ENCODE measurements at places on chromosomes 6 and 20. TPM values are rescaled to one million over a fixed set of nuclear protein-coding genes. Genes with fewer than 3 reads are reported as not detected.
A peak's percentile ranks its signal among the peaks of the same experiment; 100 is the strongest.

Gene MTO1
- 17.6 TPM for total RNA-seq

- peak overlapping the region; percentile 20 for H3K27ac ChIP-seq
- peak; percentile 42 for DNase-seq
- H3K4me3 ChIP-seq: no peak overlapping the region
- H3K27me3 ChIP-seq: no peaks in the 10 kb centered on the region
- H3K36me3 ChIP-seq: no peaks in the 10 kb centered on the region
Measured at GRCh38 chr6:131998255-131998982, 47.2 kb upstream of the CCN2 start.

- H3K4me1 ChIP-seq: peaks cover 11% of the 10 kb centered on the region
- peak overlapping the region; percentile 94 for H3K4me3 ChIP-seq
- H3K27me3 ChIP-seq: no peaks in the 10 kb centered on the region
- H3K36me3 ChIP-seq: no peaks in the 10 kb centered on the region
- DNase-seq: peak; percentile 33
- peak overlapping the region; percentile 99 for H3K27ac ChIP-seq
Measured at GRCh38 chr6:42783177-42783875, 1.5 kb downstream of the BICRAL start.

GRCh38 chr20:41110930-41111577 lies 26.3 kb upstream of the PLCG1 start:
- no peak for DNase-seq
- H3K27ac ChIP-seq: no peak overlapping the region
- no peaks in the 10 kb centered on the region for H3K27me3 ChIP-seq
- H3K36me3 ChIP-seq: peaks cover 46% of the 10 kb centered on the region
- H3K4me3 ChIP-seq: no peak overlapping the region

GRCh38 chr6:12258191-12258590 lies 32.0 kb upstream of the EDN1 start:
- H3K27me3 ChIP-seq: no peaks in the 10 kb centered on the region
- no peaks in the 10 kb centered on the region for H3K36me3 ChIP-seq
- no peak for DNase-seq
- H3K27ac ChIP-seq: no peak overlapping the region

DNA sequence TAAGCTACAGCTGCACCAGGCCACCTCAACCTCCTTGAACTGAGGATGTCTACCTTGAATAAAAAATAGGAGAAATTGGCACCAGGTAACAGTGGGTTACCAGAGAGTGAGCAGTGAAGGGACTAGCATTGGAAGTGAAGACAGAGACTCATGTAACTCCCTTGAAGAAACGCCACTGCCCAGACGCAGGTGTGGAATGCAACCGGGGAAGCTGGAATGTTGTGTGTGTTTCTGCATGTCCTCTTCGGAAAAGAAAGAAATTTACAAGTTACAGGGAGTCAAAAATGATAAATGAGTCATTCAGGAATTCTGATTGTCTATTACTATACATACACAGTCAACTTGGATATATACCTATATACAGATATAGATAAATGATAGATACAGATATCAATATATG lies 514.7 kb upstream of the AGPAT4 start:
- no peaks in the 10 kb centered on the region for H3K4me1 ChIP-seq
- no peak for DNase-seq
- no peak overlapping the region for H3K27ac ChIP-seq

DNA sequence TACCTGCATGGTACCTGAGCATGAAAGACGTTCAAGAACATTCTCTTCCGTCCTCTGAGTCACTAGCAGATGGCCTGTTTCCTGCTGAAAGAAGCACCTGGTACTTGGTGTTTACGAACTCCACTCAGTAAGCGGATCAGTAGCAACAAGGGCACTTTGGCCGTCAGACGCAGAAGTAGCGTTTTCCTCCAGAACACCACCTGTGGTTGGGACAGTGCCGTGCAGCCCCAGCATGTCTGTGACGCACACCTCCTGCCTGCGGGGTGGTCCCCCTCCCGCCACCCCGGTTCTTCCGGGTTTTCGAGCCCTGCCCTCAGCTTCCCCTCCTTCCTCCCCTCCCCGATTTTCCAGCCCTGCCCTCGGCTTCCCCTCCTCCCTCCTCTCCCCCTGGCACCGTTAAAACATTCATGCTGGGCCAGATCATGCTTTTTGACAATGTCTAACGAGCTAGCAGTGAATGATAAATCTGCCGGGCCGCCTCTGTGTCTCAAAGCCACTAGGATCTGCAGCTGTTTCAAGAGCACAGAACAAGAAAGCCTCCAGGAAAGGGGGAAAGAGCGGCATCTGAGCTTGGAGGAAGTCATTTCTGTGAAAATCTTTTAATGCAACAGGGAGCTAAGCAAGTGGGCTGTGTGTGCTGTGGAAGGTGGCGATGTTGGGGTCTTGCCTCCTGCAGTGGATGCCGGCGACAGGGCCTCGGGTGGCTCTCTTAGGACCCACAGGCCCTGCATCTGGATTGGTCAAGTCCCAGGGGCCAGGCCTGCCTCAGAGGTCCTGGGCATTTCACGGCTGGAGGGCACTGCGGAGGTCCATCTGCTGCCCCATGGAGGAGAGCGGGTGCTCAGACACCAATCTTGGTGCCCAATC lies 207.9 kb downstream of the ERMARD start:
- no peaks in the 10 kb centered on the region for H3K4me1 ChIP-seq
- no peaks in the 10 kb centered on the region for H3K36me3 ChIP-seq
- H3K27me3 ChIP-seq: no peaks in the 10 kb centered on the region
- no peak for DNase-seq
- H3K4me3 ChIP-seq: no peak overlapping the region

DNA sequence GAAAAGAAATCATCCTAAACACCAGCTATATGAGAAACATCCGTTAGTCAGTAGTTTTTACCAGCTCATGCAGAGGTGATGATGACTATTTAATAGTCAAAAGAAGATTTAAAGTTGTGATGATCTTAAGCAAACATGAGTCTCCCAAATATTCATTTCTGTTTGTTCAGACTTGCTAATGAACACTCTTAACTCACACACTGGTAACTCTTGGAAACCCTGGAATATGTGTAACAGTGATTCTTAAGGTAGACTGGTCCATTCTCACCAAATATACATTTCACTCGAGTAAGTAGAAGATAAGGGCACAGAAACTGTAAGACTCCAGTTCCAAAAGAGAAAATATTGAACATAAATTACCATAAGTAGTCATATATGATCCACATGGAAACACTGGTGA lies 29.1 kb downstream of the RSPO3 start:
- H3K27me3 ChIP-seq: peaks cover 30% of the 10 kb centered on the region
- H3K36me3 ChIP-seq: no peaks in the 10 kb centered on the region
- DNase-seq: no peak
- H3K4me1 ChIP-seq: peaks cover 12% of the 10 kb centered on the region
- no peak overlapping the region for H3K27ac ChIP-seq

- no peak for DNase-seq
- H3K27me3 ChIP-seq: no peaks in the 10 kb centered on the region
- no peaks in the 10 kb centered on the region for H3K36me3 ChIP-seq
- H3K4me3 ChIP-seq: no peak overlapping the region
- no peak overlapping the region for H3K27ac ChIP-seq
- H3K4me1 ChIP-seq: peaks cover 9% of the 10 kb centered on the region
Measured at GRCh38 chr6:222468-222867, 69.8 kb upstream of the DUSP22 start.

DNA sequence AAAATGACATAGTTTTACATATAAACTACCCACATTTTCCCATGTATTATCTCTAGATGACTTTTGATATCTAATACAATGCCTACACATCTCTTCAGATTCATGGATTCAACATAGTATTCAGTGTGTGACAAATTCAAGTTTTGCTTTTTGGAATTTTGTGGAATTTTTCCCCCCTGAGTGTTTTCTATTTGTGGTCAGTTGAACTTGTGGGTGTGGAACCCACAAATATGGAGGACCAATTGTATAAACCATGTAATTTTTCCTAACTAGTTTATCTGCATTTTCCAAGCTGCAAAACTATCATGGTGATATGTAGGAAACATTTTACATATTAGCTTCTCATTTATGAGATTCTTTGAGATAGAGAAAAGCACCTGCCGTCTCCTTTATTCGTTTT lies 374.3 kb upstream of the SOX4 start:
- no peaks in the 10 kb centered on the region for H3K27me3 ChIP-seq
- H3K36me3 ChIP-seq: no peaks in the 10 kb centered on the region
- H3K4me3 ChIP-seq: no peak overlapping the region
- H3K4me1 ChIP-seq: no peaks in the 10 kb centered on the region

DNA sequence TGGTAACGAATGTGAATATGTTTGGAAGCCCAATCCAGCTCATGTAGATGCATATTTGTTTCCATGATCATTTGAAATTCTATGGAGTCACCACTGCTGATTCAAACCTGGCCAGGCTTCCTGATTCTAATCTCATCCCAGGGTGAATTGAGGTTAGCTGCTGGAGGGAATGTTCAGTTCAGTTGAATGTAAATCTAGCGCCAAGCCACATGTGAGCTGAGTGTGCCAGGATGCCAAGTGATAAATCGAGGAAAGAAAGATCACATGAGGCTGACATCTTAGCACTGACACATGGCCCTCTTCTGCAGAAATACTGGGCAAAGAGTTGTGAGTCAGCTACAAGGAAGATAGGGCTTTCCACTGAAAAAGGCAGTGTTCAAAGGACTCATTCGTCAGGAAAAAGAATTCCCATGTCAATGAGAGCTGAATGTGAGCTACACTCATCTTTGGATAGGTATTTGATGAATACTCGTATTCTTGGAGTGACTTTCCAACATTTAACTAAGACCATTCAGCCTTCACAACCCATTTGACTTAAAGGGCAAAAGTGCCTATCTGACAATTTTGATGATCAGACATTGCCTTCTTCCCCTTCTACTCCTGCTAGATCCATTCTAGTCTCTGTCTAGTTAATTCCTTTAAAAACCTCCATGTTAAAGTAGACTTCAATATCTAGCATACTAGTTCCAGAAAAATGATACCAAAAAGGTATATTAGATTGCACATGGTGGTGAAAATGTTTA lies 172.1 kb downstream of the MTFR2 start:
- H3K4me3 ChIP-seq: no peak overlapping the region
- DNase-seq: peak; percentile 99
- no peaks in the 10 kb centered on the region for H3K27me3 ChIP-seq
- no peaks in the 10 kb centered on the region for H3K36me3 ChIP-seq

GRCh38 chr6:13075141-13075845 lies 253.0 kb downstream of the TBC1D7 start:
- no peak overlapping the region for H3K27ac ChIP-seq
- no peak overlapping the region for H3K4me3 ChIP-seq
- DNase-seq: no peak
- H3K4me1 ChIP-seq: no peaks in the 10 kb centered on the region

GRCh38 chr20:22511943-22512910 lies 72.1 kb downstream of the FOXA2 start:
- H3K27me3 ChIP-seq: no peaks in the 10 kb centered on the region
- H3K27ac ChIP-seq: no peak overlapping the region
- no peaks in the 10 kb centered on the region for H3K36me3 ChIP-seq
- H3K4me1 ChIP-seq: no peaks in the 10 kb centered on the region

DNA sequence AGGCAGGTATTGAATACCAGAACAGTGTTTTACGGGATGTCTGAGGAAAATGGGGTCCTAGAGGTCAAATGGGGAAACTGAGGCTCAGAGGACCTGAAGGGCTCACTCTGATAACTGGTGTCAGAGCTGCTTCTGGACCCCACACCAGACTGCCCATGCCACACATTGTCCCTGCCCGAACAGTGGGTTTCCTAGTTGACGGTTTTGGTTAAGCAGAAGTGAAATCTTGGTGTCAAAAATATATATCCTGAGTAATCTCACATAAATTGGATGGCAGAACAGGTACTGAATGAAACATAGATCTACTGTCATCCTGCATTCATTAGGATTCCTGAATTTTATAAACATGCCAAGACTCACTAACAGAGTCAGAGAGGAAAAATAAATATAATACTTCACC lies 16.3 kb downstream of the NOX3 start:
- H3K27ac ChIP-seq: no peak overlapping the region
- H3K4me3 ChIP-seq: no peak overlapping the region
- H3K27me3 ChIP-seq: no peaks in the 10 kb centered on the region
- H3K36me3 ChIP-seq: no peaks in the 10 kb centered on the region
- no peaks in the 10 kb centered on the region for H3K4me1 ChIP-seq
- DNase-seq: no peak

GRCh38 chr20:59939879-59940128 lies 301 bp downstream of the PPP1R3D start:
- H3K27me3 ChIP-seq: no peaks in the 10 kb centered on the region
- peaks cover 15% of the 10 kb centered on the region for H3K4me1 ChIP-seq
- peak overlapping the region; percentile 85 for H3K27ac ChIP-seq
- no peak for DNase-seq

- no peaks in the 10 kb centered on the region for H3K4me1 ChIP-seq
- peak; percentile 84 for DNase-seq
- no peaks in the 10 kb centered on the region for H3K36me3 ChIP-seq
- H3K4me3 ChIP-seq: no peak overlapping the region
Measured at GRCh38 chr20:14235355-14235754, 102.1 kb downstream of the FLRT3 start.

All from astrocyte (in vitro differentiated cells and primary cell).